ENCODE measurements at places on chromosomes 16 and 17. TPM values are rescaled to one million over a fixed set of nuclear protein-coding genes. Genes with fewer than 3 reads are reported as not detected.

Gene GRAPL
- not detected for total RNA-seq

Gene CD300E
- total RNA-seq: not detected

Gene CDH15
- total RNA-seq: 0.19 TPM

Gene CES3
- 1.7 TPM for total RNA-seq

Gene RNF112
- 0.52 TPM for total RNA-seq

Gene TP53TG3B
- not detected for total RNA-seq

Gene TMEM256
- 192 TPM for total RNA-seq

Gene MYOCD
- 3.0 TPM for total RNA-seq

Gene SAMD14
- 0.24 TPM for total RNA-seq

Gene TEX19
- 0.31 TPM for total RNA-seq

Gene PYY
- not detected for total RNA-seq

Gene SLC5A10
- 0.18 TPM for total RNA-seq

Gene NTN3
- not detected for total RNA-seq

Measured in A549 treated with DMSO at 1 μM for 4 hours (cell line).